ENCODE measurements at places on chromosomes 13 and 19.

DNA sequence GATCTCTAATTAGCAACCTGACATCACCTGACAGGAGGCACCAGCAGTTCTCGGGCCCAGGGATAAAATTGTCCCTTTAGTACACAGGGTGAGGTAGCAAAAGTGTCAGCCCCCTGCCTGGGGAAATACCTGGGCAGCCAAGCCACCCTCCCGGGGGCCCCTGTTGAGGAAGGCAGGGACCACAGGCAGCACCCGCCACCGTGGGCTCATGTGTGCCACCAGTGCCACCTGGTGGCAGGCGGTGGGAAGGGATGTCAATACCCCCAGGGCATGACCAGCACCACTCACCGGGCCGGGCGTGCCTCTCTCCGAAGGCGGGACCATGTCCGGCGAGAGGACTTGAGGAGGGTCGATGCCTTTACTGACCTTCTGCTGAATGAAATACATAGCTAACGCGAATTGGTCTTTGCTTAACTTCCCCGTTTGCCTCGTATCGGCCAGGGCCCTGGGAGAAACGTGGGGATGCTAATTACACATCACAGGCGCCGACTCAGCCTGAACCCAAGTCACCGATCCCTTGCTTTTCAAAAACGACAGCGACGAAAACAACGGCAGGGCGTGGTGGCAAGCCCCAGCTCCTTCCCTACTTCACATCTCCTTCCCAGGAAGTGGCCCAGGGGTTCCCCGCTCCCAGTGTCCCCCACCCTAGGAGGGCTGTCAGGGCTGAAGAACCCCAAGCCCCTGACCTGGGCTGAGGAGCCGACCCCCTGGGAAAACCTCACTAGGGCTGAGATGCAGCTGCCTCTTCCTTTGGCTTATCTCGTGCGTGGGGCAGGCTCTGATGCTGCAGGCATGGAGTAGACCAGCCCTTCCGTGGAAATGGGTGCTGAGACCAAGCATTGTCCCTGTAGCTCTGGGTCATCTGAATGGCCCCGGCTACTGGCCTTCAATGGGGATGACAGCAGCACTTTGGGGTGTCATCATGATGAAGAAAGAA, 53.8 kb downstream of the EPS15L1 start:
- peak; percentile 11 for DNase-seq

DNA sequence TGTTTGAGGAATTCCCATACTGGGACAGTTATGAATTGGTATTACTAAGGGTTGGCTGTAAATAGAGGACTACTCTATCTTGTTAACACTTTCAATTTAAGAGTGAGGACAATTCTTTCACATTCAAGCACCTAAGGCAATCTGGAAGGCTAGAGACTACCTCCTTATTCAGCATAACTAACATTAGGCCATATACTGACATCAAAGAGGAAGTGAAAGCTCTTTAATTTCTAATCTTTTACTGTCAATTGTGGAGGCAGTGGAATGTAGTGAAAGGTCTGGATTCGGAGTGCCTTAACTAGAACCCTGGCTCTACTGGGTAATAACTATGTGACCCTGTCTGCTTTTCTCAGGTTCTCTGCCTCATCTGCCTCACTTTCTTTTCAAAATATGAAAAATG, 134.0 kb downstream of the UFM1 start:
- no peak for DNase-seq

DNA sequence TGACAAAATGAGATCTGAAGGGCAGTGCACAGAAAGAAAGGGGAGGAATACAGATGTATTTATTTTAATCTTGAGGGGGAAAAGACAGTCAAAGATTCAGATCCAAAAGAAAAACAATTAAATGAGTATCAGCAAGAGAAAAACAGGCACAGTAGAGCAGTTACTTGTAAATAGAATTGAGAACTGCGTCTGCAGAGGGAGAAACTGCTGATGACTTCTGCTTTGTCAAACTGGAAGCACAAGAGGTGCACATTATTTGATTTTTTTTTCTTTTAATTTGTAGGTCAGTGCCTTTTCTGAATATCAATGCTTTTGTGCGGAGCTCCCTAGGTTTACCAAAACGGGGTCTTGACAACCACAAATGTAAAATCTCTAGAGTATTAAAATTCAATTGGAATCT, 37.3 kb downstream of the EFNB2 start:
- no peak for DNase-seq

DNA sequence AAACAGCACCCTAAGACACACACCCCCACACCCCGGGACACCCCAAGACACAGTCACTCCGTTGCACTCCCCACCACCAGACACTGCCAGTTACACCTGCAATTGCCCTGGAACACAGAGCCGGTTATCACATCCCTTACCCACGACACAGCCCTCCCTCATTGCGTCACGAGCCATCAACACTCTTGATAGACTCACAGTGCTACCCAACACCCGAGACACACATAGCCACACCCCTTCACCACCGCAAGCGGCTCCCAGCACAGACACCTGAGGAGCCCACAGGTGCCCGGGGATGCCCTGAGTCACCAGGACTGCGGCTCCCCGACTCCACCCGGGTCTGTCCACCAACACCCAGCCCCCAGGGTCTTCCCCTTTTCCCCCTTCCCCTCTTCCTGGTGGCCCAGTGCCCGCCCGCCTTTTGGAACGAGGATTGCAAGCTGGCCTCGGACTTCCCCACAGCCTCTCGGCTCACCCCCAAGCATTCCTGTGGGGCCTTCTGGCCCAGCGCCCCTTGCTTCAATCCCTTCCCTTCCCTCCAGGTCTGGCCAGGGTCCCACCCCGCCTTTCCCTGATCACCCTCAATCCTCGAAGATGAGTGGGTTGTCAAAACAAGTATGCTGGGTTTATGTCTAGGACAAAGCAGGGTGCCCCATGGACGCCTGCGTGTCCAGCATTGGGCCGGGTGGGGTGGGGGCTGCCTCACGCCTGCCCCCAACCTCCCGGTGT, 1.7 kb upstream of the PTGER1 start:
- no peak for DNase-seq

DNA sequence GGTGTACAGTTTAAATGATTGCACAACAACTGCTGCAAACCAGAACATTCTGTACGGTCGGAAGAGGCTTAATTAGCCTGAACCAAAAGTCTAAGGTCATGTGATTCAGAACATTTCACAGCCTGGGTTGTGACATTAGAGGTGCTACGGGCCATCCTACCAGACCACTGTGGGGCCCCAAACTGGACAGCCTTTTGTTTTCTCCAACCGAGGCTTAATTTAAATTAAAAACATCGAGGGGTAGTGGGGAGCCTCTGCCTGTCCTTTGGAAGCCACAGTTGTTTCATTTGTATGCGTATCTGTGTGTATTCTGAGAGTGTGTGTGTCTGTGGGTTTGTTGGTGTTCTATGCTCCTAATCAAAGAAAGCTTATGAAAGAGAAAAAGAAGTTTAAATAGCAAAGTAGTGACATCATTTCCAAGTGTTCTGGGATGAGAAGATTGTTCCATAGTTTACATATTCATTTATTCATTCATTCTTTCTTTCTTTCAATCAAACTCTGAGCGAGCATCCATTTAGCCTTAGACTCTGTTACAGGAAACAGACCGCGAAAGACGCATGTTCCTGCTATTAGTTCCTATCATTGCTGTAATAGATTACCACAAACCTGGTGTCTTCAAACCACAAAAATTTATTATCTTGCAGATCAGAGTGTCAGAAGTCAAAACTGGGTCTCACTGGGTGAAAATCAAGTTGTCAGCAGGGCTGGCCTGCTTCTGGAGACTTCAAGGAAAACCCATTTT, 444.8 kb downstream of the FOXO1 start:
- no peak for DNase-seq

DNA sequence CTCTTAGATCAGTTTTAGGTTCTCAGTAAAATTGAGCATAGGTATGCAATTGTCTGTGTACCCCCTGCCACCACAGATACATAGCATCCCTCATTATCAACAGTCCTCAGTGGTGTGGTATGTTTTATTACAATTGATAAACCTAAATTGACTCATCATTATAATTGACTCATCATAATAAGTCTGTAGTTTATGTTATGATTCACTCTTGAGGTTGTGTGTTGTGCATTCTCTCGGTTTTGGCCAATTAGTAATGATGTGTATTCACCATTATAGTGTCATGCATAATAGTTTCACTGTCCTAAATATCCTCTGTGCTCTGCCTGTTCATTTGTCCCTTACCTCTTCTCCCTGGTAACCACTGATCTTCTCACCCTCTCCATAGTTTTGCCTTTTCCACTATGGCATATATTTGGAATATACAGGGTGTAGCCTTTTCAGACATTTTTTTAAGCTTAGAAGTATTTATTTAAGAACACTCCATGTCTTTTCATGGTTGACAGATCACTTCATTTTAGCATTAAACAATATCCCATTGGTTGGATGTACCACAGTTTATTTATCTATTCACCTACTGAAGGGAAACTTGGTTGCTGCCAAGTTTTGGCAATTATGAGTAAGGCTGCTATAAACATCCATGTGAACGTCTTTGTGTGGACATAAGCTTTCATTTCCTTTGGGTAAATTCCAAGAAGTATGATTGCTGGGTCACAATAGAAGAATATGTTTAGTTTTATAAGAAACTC, 1620.6 kb upstream of the MIR17HG start:
- no peak for DNase-seq

- DNase-seq = no peak
Observed at GRCh38 chr13:31421756-31422155, 222.0 kb downstream of the B3GLCT start.

DNA sequence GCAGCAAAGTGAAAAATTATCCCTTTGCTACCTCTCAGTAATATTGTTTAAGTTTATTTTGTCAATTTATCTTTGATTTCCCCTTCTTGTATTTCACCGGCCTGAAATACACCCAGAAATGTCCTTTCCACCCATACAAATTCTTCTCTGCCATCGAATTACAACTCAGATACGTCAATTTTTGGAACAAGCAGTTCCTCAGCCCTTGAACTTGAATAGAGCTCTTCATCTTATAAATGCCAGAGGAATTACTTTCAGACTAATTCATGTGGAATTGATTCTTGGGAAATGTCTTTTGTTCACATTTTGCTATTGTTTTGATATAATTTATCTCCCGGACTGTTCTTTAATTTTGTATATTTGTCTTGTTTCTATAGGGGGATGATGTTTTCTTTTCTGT, 1359.3 kb upstream of the MIR17HG start:
- no peak for DNase-seq

DNA sequence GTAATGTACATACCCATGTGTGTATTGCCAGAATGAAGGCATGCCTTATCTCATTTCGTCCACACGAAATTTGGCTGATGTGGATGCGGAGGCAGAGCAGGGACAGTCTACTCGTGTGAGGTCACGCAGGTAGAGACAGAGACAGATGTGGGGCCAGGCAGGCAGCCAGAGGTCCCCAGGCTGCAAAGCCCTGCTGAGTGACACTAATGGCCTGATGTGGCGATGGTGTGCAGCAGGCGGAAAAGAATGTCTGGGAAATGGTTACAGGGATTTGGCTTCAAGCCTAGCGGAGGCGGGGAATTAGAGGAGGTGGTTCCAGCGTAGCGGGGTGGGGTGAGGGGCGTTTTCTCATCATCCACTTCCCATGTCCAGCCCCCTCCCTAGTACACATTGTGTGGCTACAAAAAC, 4.2 kb upstream of the IZUMO2 start:
- no peak for DNase-seq

GRCh38 chr19:6813659-6814058, 41.2 kb downstream of the VAV1 start:
- DNase-seq = no peak

DNA sequence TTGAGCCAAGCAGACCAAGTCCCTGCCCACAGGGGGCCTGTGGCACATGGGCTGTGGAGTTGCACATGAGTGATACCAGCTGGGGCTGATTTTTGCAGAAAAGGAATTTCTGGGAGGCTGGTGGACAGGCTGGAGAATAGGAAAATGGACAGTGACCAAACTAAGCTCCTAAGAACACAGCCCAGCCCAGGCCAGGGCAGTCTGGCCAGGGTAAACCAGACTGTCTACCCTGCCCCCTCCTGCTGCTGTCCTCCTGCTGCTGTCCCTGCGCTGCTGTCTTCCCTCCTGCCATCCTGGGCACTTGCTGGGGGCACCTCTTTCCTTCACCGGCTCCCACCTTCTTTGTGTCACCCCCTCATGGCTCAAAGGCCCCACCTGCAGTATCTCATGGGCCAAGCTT, 219.2 kb downstream of the ZIC5 start:
- DNase-seq = no peak

- DNase-seq = no peak
Observed at GRCh38 chr13:101554420-101555125, 102.1 kb downstream of the ITGBL1 start.

GRCh38 chr19:3494051-3494450, 6.4 kb downstream of the DOHH start:
- DNase-seq = peak; percentile 25

- DNase-seq = no peak
Observed at GRCh38 chr19:45638930-45639729, at the start of gene EML2. TSS of gene EML2 (minus strand) at chr19:45639397. CDS start at chr19:45639376, 21 bp downstream.

Data from C1 segment of cervical spinal cord (tissue), 14 donors.